Dermis microvascular lymphatic vessel endothelial cell (primary cell): ENCODE measurements at places on chromosomes 5 and 9. TPM values are rescaled to one million over a fixed set of nuclear protein-coding genes. Genes with fewer than 3 reads are reported as not detected.

The C9orf153 gene
- 0.38 TPM in 1 of 2 replicates, not detected in the other for total RNA-seq

GRCh38 chr5:115709585-115709984, 83.7 kb upstream of the TMED7 start:
- DNase-seq, result no peak

- no peak for DNase-seq
Observed at GRCh38 chr5:55338810-55339243, 31.0 kb downstream of the MTREX start.

DNA sequence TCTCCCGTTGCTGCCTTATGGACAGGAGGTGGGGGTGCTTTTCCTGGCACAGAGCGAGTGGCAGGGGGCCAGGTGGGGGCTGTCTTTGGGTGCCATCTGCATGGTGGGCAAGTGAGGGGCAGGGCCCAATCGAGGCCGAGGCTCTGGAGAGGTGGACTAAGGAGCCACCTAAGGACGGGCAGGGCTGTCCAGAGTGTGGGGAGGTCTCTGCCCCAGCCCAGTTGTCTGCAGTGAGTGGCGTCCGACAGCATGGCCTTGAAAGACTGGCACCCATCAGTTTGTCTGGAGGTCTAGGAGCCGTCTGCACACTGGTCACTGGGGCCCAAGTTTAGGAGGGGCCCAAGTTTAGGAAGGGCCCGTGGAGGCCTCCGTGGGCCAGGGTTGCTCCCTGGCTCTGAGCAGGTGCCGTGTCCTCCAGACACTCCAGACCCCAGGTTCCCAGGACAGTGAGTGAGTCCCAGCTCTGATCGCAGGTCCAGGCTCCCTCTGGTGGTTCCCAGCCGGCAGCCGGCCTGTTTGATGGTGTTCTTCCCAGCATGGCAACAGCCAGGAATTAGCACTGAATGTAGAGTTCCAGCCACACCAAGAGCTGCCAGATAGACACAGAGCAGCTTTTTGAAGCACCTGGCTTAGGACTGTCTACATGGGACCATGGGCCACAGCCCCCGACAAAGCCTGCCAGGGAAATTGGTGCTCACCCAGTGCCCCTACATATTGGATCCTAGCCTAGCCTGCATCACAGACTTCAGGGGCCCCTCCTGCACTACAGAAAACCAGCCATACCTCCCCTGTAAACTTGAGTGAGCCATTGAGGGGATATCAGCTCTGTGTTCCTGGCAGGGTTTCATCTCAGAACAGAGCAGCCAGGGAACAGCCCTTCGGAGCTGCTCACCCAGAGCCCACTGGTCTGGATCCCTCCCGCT, 120.9 kb downstream of the WNK2 start:
- DNase-seq, result peak; percentile 53

DNA sequence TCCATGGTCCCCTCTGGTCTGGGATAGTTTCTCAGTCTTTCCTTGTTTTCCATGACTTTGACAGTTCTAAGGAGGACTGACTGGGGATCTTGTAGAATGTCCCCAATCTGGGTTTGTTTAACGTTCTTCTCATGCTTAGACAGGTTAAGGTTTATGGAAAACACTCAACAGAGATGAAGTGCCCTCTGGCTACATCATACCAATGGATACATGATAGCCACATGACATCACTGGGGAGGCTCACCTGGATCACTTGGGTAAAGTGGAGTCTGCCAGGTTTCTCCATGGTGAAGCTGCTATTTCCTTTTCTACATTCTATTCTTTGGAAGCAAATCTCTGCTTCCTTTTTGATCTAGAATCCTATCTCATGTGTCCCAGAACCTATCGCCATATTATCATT, 23.8 kb upstream of the ALDH1B1 start:
- no peak for DNase-seq

The UBE2QL1 gene
- 0.13 and 1.0 TPM in 2 replicates for total RNA-seq

DNA sequence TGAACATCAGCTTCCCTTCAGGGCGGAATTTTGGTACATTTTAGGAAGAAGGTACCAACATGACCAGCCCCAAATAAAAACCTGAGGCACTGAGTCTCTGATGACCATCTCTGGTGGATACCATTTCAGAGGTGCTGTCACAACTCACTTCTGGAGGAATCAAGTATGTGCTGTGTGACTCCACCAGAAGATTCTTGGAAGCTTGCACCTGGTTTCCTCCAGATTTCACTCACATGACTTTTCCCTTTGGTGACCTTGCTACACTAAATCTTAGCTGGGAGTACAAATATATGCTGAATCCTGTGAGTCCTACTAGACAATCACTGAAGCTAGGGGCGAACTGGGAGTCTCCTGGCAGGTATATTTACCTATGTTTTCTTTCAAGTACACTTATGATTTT, 28.5 kb downstream of the ECPAS start:
- no peak for DNase-seq

DNA sequence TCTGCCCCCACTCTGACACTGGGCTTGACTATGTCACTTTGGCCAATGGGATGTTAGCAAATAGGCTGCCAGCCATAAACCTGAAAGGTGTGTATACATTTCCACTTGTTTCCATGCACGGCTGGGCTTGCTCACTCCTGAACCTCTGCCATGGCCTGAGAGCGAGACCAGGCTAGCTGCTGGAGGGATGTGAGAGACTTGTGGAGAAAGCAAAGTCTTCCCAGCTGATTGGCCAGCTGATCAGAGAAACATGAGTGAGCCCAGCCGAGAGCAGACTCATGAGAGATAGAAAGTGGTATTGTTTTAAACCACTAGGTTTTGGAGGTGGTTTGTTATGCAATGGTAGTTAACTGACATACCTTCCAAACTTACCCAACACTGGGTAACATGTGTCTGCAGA, 13.9 kb downstream of the FAM193B start:
- DNase-seq, result no peak

The PPP3R2 gene
- total RNA-seq, result not detected in 2 replicates

DNA sequence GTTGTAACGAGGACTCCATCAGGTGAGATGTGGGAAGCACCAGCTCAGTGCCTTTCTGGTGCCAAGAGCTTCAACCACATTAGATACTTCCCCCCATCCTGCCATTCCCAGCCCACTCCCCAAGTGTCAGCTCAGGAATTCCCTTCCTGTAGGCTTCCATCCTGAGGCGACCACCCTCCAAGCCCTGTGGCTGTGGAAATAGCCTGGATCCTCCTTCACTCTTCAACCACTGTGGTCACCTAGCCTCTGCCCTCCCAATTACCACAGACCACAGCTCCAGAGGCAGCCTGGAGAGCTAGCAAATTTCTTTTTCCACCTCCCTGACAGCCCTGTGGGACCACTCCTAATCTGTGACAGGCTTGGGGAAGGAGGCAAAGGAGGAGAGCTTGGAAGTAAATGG, 219.8 kb upstream of the MAP3K1 start:
- DNase-seq, result no peak

The SLC22A5 gene
- 3.0 and 3.7 TPM in 2 replicates for total RNA-seq

The PCDHGB7 gene
- 3.7 and 8.2 TPM in 2 replicates for total RNA-seq

DNA sequence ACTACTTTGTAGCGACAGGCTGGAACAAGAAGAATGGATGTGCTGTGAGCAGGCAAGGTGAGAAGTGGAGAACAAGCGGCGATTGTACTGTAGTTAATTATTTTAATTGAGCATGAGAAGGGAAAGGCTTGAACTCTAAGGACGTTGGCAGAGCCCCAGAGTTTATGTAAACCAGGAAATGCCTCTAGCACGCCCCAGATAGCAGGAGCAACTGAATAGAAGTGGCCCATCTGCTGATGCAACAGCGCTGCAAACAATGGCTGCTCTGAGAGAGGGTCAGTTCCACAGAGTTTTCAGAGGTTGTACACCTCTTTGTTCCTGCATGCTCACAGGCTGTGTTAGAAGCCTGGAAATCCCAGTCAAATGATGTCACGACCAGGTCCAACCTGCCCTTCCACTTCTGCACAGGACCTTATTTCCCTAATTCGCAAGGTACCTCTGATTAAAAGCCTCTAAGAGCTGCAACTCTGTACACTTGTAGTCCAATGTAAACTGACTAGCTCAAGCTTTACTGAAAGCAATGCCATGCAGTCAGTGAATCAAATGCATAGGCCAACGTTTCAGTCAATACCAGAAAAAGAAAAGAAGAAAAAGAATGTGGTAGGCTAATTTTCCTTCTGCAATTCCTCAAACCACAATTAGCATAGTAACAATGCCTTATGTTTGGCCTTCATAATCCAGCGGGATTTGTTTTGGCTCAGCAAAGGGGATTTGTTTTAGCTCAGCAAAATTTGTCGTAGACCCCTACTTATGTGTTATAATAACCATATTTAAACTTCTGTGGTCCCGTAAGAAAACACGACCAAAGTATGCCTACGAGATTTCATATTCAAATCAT, 119.6 kb upstream of the RETREG1 start:
- DNase-seq, result peak; percentile 81

DNA sequence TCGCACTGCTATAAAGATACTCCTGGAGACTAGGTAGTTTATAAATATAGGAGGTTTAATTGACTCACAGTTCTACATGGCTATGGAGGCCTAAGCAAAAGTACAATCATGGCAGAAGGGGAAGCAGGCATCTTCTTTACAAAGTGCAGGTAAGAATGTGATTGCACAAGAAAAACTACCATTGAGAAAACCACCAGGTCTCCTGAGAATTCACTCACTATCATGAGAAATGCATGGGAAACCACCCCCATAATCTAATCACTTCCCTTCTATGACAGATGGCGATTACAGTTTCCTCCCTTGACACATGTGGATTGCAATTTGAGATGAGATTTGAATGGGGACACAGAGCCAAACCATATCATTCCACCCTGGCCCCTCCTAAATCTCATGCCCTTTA, 121.2 kb upstream of the ST8SIA4 start:
- DNase-seq, result no peak

DNA sequence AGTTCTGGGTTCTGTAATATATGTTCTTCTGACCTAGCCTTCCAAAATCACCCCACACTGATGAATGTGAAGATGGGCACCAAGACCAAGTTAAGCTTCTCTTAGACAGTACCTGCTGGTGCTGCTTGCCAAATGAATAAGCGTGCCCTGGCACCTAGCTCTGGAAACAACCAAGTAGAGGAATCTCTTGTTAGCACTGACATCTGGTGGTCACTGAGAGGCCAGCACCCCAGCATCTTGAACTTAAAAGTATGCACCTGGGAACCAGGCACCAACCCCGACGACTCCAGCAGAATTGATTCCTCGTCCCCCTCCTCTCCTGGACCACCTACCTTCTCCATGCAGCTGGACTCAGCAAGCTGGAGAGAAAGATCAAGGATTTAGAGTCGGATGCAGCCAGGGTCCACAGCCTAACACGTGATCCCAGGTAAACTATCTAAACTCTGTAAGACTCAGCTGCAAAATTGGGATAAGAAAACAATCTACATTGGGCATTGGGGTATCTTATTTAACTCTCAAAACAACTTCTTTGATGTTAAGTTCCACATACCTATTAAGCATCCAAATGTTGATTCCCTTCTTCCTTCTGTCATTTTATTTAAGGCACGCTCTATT, 89.8 kb downstream of the SLC1A3 start:
- DNase-seq, result peak; percentile 50

The ASTN2 gene
- total RNA-seq, result 1.9 and 3.0 TPM in 2 replicates

GRCh38 chr9:20990867-20991266, 40.6 kb downstream of the HACD4 start:
- no peak for DNase-seq

The POU5F2 gene
- total RNA-seq, result 0.26 and 0.51 TPM in 2 replicates

- no peak for DNase-seq
Observed at GRCh38 chr5:9626955-9627354, 3.2 kb downstream of the TAS2R1 start.

DNA sequence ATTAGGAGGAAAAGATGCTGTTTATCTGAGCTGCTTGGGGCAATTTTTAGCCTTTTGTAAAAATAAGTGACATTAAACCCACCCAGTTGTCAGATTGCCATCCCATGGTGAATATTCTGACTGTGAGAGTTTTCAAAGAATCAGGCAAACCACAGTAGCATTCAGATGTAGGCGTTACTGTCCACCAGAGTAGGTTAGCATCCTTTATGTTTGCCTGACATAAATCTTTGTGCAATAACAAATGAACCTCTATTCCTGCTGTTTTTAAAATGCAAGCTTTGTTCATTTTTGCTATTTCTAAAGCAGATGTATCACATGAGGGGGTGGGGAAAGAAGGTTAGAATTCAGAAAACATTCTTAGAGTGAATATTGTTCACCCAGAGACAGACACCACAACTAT, 427.8 kb downstream of the CDH9 start:
- DNase-seq, result no peak

The KCNV2 gene
- total RNA-seq, result not detected in 2 replicates

DNA sequence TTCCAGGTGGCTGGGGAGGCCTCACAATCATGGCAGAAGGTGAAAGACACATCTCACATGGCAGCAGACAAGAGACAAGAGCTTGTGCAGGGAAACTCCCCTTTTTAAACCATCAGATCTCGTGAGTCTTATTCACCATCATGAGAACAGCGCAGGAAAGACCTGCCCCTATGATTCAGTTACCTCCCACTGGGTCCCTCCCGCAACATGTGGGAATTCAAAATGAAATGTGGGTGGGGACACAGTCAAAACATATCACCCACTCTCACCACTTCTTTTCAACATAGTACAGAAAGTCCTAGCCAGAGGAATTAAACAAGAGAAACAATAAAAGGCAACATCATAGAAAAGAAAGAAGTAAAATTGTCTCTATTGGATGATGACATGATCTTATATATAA, 223.4 kb upstream of the SLC24A2 start:
- no peak for DNase-seq

- peak; percentile 17 for DNase-seq
Observed at GRCh38 chr9:17531642-17532254, 47.1 kb upstream of the SH3GL2 start.

The C6 gene
- total RNA-seq, result not detected in 2 replicates

GRCh38 chr5:103357636-103358035, 99.1 kb downstream of the MACIR start:
- DNase-seq, result no peak

The SPATA9 gene
- 0.13 TPM in 1 of 2 replicates, not detected in the other for total RNA-seq

The ACSL6 gene
- total RNA-seq, result 0.76 and 0.77 TPM in 2 replicates

DNA sequence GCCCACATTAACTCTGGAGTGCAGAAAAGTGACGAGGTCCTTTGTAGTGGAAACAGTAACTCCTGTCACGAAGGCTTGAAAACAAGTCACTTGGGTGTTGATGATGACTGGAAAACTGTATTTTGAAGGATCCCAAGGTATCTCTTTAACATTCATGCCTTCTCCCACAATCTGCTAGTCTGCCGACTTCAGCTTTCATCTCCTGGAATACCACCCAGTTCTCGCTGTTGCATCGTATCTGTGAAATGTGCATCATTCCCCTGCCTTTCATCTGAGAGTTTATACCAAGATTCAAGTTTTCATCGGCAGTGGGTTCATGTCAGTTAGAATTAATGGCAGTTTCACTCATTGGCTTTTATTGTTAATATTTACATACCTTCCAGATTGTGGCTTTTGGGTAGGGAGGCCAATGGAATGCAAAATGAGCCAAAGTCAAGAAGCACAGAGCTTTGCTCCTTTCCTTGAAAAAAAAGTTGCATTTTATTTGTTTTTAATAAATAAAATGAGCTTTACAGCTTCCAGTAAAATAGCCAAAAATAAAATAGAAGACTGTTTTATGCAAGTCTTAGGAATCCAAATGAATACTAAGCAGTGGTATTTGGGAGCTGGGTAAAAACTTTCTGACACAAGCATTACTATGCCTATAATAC, 575.2 kb upstream of the WWC1 start:
- no peak for DNase-seq
